Activated CD8-positive, alpha-beta T cell treated with anti-CD3 and anti-CD28 coated beads, Interleukin-2, amount 10 ng/mL, durations not matched to agents 7 days and 5 days (primary cell): ENCODE measurements at places on chromosomes 1 and 21.

- H3K36me3 ChIP-seq, result no peaks in the 10 kb centered on the region
- H3K27ac ChIP-seq, result no peak overlapping the region
- no peaks in the 10 kb centered on the region for H3K4me1 ChIP-seq
- H3K27me3 ChIP-seq, result peaks cover 8% of the 10 kb centered on the region
- no peak for DNase-seq
Measured at GRCh38 chr1:183349201-183349711, 68.9 kb downstream of the NMNAT2 start.

GRCh38 chr1:224816062-224816461, 113.4 kb upstream of the DNAH14 start:
- no peak for DNase-seq
- no peaks in the 10 kb centered on the region for H3K4me1 ChIP-seq
- no peak overlapping the region for H3K27ac ChIP-seq
- peaks cover 3% of the 10 kb centered on the region for H3K27me3 ChIP-seq

DNA sequence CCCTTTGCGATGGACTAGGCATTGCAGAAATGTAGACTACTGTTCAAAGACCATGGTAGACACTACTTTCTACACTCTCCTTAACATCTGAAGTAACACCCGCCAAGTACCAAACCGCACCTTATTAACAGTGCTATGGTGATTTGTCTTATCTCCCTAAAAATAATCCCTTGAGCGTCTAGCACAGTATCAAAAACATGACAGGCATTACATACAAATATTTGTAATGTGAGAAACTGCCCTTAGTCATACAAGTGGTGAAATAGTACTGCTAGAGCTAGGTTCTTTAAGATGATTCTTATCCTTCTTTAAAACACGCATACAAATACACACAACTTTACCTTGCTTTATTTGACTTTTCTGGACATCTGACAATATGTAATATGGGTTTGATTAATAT, 27.2 kb downstream of the PUM1 start:
- H3K4me1 ChIP-seq, result peaks cover 24% of the 10 kb centered on the region
- peaks cover 43% of the 10 kb centered on the region for H3K36me3 ChIP-seq
- H3K27me3 ChIP-seq, result no peaks in the 10 kb centered on the region
- H3K27ac ChIP-seq, result no peak overlapping the region
- DNase-seq, result no peak

DNA sequence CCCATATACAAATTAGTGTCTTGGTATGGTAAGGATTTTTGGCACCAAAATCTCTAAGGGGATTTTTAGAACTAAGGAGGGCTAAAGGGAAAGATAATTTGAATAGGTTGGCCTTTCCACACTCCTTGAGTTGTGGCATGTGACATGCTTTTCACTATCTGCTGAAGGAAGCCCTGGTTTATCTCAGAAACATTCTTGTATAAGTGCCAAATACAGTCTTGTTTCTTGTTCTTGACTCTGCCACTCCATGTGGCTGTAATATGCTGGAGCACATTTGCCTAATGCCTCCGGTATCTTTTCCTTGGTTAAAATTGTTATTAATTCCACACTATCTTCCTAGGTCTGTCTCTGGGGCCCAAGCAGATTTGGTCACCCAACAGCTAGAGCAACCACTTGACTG, 457.0 kb downstream of the USP25 start:
- H3K27me3 ChIP-seq, result no peaks in the 10 kb centered on the region
- H3K36me3 ChIP-seq, result no peaks in the 10 kb centered on the region
- no peak overlapping the region for H3K27ac ChIP-seq
- no peak overlapping the region for H3K4me3 ChIP-seq
- no peak for DNase-seq

- no peaks in the 10 kb centered on the region for H3K36me3 ChIP-seq
- no peak for DNase-seq
- H3K27me3 ChIP-seq, result no peaks in the 10 kb centered on the region
- H3K4me1 ChIP-seq, result no peaks in the 10 kb centered on the region
- H3K4me3 ChIP-seq, result no peak overlapping the region
Measured at GRCh38 chr1:189438808-189439207, 1038.9 kb downstream of the BRINP3 start.

DNA sequence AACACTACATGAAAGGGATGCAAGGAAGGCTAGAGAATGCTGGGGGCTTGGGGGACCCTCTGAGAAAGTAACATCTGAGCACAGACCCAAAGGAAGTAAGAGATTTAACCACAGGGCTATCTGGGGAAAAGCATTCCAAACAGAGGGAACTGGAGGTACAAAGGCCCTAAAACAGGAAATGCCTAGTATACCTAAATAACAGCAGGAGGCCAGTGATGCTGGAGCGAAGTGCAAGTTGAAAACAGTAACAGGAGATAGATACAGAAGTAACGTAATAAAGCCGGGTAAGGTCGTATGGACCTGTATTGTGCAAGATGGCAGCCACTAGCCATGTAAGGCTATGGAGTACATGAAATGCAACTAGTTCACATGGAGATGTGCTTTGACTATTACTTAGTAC, 52.1 kb downstream of the CD34 start:
- H3K4me1 ChIP-seq, result peaks cover 46% of the 10 kb centered on the region
- no peak for DNase-seq
- H3K27ac ChIP-seq, result no peak overlapping the region
- peaks cover 41% of the 10 kb centered on the region for H3K36me3 ChIP-seq
- H3K4me3 ChIP-seq, result no peak overlapping the region

DNA sequence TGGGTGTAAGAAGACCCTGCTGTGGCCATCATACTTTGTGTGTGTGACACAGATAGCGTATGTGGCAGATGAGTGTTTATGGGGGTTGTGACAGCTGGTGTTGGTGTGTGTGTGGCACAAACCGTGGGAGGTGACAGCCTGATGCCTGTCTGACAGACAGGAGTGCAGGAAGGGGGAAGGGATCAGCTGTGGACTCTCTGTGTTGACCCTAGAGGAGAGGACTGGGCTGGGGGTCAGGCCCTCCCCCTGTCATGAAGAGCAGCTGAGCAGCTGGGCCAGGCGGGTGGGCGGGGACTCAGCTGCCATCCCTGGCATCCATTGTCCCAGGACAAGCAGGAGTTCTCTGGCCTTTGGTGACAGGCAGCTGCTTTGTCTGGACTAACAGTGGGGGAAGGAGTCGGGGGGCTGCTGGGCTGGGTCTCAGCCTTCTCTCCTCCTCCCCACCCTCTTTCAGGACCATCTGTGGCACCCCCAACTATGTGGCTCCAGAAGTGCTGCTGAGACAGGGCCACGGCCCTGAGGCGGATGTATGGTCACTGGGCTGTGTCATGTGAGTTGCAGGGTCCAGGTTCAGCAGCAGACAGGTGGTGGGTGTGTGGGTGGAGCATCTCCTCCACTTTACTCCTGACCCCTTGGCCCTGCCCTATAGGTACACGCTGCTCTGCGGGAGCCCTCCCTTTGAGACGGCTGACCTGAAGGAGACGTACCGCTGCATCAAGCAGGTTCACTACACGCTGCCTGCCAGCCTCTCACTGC, 2.3 kb downstream of the PLK3 start:
- DNase-seq, result no peak
- peaks cover 62% of the 10 kb centered on the region for H3K4me1 ChIP-seq
- H3K27ac ChIP-seq, result peak overlapping the region; percentile 96
- peak overlapping the region; percentile 96 for H3K4me3 ChIP-seq
- peaks cover 53% of the 10 kb centered on the region for H3K36me3 ChIP-seq

DNA sequence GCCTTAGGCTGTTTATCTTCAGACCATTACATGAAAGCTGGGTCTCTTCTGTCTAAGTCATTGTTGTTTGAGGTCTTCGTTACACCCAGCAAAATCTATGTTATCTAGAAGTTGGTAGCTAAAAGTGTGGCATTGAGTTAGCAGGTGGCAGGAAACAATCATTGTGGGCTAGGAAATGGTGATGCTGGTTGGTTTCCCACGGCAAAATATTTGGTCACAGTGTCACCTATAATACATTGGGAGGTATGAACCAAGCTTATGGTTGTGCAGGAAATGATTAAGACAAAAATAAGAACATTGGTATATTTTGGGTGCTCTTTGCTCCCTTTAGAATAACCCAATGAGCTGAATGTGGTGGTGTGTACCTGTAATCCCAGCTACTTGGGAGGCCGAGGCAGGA, 169.7 kb downstream of the TRIM33 start:
- H3K4me1 ChIP-seq, result peaks cover 69% of the 10 kb centered on the region
- H3K27ac ChIP-seq, result peak overlapping the region; percentile 81

DNA sequence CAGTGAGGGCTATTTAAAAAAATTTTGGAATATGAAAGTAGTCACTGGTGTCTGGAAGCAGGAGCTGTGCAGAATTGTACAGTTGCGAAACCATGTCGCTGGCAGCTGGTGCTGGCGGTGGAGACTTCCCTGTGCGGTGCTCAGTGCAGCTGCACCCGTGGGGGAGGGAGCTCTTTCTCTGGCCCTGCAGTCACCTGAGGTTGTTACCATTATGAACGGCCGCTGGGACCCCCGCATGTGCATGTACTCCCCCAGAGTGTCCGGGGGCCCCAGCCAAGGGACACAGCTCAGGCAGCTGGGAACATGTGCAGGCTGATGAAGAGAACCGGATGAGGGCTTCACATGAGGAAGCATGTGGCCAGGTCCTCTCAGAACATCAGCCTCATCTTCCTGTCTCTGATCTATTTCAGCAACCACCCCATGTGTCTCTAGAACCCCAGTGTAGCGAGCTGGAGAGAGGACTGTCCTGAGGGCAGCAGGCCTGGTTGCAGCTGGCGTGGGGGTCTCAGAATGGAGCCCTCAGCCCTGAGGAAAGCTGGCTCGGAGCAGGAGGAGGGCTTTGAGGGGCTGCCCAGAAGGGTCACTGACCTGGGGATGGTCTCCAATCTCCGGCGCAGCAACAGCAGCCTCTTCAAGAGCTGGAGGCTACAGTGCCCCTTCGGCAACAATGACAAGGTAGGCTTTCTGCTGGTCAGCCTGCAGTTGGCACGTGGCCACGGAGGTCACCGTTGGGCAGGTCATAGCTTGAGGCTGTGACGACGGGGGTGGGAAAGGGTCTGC, at the start of gene TRPM2:
TSS of gene TRPM2 (plus strand) at position 431 of the 780 bp plus-strand sequence. CDS start at position 511, 80 bp downstream.
- H3K4me3 ChIP-seq, result peak within 1 kb of the TSS; percentile 76
- H3K27ac ChIP-seq, result peak within 1 kb of the TSS; percentile 83
- H3K27me3 ChIP-seq, result peaks cover 5% of the 10 kb centered on the region
- DNase-seq, result peak; percentile 74

- peak overlapping the region; percentile 25 for H3K27ac ChIP-seq
- peaks cover 68% of the 10 kb centered on the region for H3K4me1 ChIP-seq
- no peak overlapping the region for H3K4me3 ChIP-seq
- no peaks in the 10 kb centered on the region for H3K27me3 ChIP-seq
- no peaks in the 10 kb centered on the region for H3K36me3 ChIP-seq
Measured at GRCh38 chr1:181129771-181130606, 41.5 kb downstream of the IER5 start.

DNA sequence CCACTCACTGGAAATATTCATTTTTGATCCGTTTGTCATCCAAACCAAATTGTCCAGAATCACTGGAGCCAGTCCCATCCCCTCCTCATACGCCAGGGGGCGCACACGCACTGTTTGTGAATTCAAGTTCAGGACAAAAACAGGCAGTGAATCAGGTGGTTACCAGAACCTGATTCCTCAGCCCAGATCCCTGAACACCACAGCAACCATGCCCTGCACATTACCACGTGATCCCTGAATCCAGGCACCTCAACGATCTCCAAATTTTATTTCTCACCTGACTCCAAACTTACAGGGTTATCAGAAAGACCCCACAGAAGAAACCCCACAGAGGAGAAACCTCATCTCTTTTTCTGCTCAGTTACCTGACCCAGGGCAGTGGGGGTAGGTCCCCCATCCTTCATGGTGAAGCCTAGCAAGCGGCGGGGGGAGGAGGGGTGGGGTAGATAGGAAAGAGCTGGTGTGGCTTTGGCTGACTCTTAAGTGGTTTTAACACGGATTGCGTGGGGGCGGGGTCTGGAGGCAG, 1.4 kb upstream of the PTPRF start:
- peaks cover 20% of the 10 kb centered on the region for H3K4me1 ChIP-seq
- peak; percentile 85 for DNase-seq
- peaks cover 48% of the 10 kb centered on the region for H3K27me3 ChIP-seq
- no peak overlapping the region for H3K27ac ChIP-seq
- no peaks in the 10 kb centered on the region for H3K36me3 ChIP-seq

DNA sequence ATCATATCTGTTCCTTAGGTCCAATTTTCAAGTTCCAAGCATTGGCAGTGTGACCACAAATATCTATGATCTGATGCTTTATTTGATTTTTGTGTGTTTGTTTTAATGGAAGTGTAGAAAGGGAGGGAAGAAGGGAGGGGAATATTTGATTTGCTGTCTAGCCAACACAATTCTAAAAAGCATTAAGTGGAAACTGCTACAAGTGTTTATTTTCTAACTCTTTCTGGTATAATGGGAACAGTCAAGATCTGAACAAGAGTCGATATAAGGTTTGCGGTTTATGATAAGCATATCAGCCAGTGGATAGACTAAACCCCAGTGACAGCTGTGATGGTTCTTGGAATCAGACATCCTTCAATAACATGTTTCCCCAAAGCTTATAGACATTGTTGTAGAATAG, 267.8 kb upstream of the SNX7 start:
- H3K27ac ChIP-seq, result no peak overlapping the region
- H3K27me3 ChIP-seq, result no peaks in the 10 kb centered on the region
- peaks cover 5% of the 10 kb centered on the region for H3K36me3 ChIP-seq
- no peak overlapping the region for H3K4me3 ChIP-seq
- no peak for DNase-seq

GRCh38 chr1:29256979-29257804, 20.9 kb downstream of the PTPRU start:
- H3K4me3 ChIP-seq, result no peak overlapping the region
- no peak overlapping the region for H3K27ac ChIP-seq
- no peak for DNase-seq
- H3K27me3 ChIP-seq, result peaks cover 37% of the 10 kb centered on the region

GRCh38 chr1:166628259-166628658, 211.0 kb upstream of the POGK start:
- no peaks in the 10 kb centered on the region for H3K27me3 ChIP-seq
- no peaks in the 10 kb centered on the region for H3K4me1 ChIP-seq
- no peak for DNase-seq
- H3K4me3 ChIP-seq, result no peak overlapping the region

GRCh38 chr21:46667741-46668380, 32.4 kb downstream of the PRMT2 start:
- peaks cover 14% of the 10 kb centered on the region for H3K27me3 ChIP-seq
- H3K36me3 ChIP-seq, result peaks cover 15% of the 10 kb centered on the region
- H3K27ac ChIP-seq, result no peak overlapping the region
- peak overlapping the region; percentile 78 for H3K4me3 ChIP-seq
- DNase-seq, result peak; percentile 23

GRCh38 chr1:20280906-20281305, 9.8 kb upstream of the VWA5B1 start:
- no peak for DNase-seq
- H3K4me3 ChIP-seq, result no peak overlapping the region
- peaks cover 31% of the 10 kb centered on the region for H3K27me3 ChIP-seq
- H3K4me1 ChIP-seq, result no peaks in the 10 kb centered on the region
- no peak overlapping the region for H3K27ac ChIP-seq

DNA sequence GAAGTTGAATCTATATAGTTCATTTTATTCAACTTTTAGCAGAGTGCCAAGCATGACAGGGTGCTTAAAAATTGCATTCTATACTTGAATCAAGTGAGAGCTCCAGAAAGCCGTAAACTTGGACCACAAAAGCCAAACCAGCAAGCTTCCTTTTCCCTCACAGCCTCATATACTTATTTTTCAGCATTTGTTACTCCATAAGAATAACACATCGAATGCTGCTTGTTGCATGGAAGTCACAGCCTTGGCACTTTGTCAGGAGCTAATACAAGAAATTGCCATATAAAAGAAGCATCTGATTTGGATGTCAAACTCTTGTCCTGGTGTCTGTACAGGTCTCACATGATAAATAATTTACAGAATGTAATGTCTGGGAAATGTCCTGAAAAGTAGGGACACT, 87.4 kb downstream of the PLXNA2 start:
- H3K27me3 ChIP-seq, result peaks cover 16% of the 10 kb centered on the region
- no peak overlapping the region for H3K4me3 ChIP-seq
- no peak overlapping the region for H3K27ac ChIP-seq
- no peaks in the 10 kb centered on the region for H3K36me3 ChIP-seq
- no peak for DNase-seq
